NCI-H2107 (cell line): ENCODE measurements at places on chromosomes 12 and 14.
A peak's percentile ranks its signal among the peaks of the same experiment; 100 is the strongest.

- no peak for DNase-seq
Measured at GRCh38 chr12:58925111-58925611, 4.9 kb upstream of the LRIG3 start.

- no peak for DNase-seq
Measured at GRCh38 chr14:47961634-47962033, 286.2 kb upstream of the MDGA2 start.

DNA sequence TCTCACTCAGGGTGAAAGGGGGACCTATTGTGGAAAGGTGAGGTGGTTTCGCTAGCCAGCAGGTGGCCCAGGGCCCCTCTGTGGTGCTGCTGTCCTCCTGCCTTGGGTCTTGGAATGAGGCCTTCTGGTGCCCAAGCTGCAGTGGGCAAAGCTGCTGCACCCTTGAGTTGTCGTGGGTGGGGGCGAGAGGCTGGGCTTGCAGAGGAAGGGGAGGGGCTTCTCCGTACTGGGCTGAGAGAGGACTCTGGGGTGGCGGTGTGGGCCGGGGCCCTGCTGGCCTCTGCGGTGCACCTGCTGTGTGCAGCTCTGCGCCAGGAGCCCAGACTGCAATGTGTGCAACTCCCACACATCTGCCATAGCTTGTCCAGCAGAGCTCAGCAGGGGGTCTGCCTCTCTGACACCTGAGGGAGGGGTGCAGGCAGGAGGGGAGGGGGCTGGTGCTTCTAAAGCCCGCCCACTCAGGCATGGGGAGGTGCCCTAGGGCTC, 145.8 kb downstream of the KIF26A start:
- no peak for DNase-seq

DNA sequence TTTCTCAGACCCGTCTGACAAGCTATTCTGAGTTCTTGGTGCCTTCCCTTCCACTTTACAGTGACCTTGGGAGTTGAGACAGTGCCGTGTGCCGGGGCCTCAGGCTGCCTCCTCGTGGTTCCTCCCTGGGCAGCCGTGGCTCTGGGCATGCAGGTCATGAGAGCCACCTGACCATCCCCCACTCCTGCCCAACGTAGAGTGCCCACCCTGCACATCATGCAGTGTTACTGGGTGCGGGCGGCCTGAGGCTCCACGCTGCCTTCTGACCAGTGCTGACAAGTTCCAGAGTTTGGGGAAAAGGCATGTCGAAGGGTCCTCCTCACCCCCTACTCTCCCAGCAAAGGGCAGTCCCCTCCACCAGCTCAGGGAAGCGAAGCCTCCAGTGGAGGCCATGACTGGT, 190.5 kb downstream of the TSPAN9 start:
- no peak for DNase-seq

DNA sequence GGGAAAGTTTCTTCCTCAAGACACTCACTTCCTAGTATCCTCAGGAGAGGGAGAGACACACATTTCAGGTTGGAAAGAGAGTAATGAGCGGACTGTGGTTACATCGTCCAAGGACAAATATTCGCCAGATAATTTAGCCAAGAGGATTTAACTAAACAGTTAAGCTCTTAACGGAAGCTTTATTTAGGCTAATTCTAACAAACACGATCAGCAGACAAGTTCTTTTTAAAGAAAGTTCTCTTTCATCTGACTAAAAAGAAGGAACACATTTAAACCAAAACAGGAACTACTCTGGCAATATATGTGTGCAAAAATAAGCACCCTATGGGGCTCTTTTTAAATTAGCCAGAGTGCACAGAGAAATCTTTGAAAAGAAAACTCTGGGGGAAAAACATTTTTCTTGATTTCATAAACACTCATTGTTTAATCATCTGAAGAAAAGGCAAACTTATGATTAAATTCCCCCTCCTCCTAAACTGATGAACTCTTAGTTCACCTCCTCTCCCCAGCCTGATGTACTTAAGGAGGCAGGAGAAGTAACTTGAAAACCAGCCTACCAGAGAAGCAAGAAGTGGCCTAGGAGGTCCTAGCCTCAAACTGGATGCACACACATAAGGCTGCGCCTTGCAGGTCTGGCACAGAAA, 13.3 kb upstream of the BTG1 start:
- no peak for DNase-seq

GRCh38 chr12:27076928-27077327, 5.5 kb downstream of the C12orf71 start:
- DNase-seq, result no peak

DNA sequence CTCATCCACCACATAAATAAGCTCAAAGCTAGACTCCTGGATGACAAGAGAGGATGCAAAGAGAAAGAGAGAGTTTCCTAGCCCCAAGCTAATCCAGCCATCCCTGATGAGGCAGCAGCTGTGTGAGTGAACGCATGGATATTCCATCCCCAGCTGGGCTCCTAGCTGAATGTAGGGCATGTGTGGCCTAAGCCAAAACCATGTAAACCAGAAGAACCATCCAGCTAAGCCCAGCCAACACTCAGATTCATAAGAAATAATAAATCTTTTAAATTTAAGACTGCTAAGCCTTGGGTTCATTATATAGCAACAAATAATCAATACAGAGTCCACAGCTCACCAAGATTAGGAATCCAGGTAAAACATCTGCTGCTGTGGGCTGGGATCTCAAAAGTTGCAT, 94.3 kb downstream of the TNFAIP2 start:
- no peak for DNase-seq

- DNase-seq, result no peak
Measured at GRCh38 chr14:29030970-29031369, 264.4 kb downstream of the FOXG1 start.

DNA sequence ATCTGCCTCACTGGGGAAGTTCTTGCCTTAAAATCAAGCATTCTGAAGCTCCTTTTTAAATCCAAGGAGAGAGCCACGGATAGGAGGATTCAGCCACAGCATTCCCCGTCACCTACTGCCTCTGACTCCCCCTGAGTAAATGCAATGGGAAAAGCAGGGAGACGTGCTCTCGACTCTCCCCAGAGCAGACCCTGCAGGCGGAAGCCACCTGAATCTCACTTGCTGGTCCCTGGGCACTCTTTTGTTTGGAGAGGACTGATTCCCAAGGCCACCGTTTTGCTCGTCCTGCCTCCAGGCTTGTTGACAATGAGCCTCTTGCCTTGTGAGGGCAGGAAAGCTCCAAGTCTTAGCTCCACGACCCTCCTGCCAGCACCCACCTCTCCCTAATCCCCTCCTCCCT, 204.5 kb downstream of the SLC15A4 start:
- no peak for DNase-seq

- peak; percentile 87 for DNase-seq
Measured at GRCh38 chr14:99821519-99822508, 28.6 kb downstream of the EML1 start.

DNA sequence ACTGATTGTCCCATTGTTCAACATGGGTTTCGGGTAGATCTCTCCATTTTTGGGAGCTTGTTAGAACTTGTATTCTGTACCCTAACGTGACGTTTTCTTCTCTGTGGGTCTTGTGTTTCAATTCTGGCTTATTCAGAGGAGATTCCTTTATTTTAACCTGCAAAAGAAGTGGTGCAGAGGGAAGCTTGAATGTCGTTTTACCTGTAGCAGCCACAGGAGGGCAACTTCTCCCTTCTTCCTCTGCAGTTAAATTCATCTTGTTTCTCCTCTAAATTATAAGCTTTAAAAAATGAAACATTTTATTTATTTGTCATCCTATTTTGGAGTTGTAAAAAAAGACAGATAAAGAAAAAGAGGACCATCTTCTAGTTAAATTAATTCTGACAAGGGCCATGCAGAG, 13.7 kb upstream of the CLEC4D start:
- DNase-seq, result no peak

DNA sequence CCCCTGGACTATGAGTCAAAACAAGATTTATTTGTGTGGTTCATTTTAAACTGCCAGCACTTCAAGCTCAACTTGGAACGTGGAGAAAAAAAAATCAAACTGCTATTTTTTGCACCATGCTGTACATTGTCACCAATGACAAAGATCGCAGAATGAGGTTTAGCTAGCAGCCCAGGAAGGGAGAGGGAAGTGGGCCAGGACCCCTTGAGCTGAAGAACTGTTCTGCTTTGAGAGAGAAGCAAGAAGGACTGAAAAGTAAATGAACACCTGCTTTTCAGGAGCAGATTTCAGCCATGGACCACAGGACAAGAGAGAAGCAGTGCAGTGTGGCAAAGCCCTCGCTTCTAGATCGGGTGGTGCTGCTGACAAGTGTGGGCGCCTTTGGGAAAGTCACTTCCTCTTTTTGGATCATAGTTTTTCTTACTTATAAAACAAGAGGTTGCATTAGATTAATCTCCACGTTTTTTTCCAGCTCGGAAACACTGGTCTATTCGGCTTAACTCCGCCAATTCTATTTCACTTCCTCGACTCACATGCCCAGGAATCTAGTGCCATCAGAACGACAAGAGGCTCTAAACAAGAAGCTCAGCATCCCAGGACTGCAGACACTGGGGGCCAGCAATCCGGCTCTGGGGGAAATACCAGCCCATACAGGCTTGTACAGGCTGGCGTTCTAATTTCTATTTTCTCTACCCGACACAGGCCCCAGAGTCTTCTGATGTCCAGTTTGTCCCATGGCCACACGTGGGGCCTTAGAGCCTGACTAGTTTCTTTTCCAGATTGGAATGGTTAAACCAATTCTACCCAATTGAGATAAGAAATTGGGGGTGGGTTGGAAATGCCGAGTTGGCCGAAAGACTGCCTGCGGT, 129.9 kb downstream of the CRACR2A start:
- no peak for DNase-seq

- no peak for DNase-seq
Measured at GRCh38 chr12:109447482-109447881, 29.6 kb downstream of the KCTD10 start.

DNA sequence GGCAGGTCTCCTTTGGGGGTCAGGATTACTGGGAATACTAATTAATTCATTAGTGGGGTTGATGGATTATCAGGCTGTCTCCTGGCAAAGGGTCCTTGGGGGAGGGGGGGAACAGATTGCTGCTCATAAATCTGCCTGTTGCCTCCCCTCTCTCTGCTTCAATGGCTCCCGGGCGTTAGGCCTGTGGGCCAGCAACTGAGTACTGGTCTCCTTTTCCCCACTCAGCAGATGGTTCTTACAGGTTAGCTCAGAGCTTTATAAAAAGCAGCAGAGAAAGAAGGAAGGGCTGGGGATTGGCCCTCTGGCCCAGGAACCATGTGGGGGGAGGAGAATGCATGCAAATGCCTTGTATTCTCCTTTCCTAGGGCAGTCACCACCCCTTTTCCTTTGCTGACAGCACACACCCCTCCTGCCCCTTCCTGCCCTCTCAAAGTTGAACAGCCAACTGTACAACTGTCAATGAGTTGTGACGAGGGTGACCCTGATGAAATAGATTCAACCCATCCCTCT, 2.3 kb upstream of the NEUROD4 start:
- DNase-seq, result no peak

DNA sequence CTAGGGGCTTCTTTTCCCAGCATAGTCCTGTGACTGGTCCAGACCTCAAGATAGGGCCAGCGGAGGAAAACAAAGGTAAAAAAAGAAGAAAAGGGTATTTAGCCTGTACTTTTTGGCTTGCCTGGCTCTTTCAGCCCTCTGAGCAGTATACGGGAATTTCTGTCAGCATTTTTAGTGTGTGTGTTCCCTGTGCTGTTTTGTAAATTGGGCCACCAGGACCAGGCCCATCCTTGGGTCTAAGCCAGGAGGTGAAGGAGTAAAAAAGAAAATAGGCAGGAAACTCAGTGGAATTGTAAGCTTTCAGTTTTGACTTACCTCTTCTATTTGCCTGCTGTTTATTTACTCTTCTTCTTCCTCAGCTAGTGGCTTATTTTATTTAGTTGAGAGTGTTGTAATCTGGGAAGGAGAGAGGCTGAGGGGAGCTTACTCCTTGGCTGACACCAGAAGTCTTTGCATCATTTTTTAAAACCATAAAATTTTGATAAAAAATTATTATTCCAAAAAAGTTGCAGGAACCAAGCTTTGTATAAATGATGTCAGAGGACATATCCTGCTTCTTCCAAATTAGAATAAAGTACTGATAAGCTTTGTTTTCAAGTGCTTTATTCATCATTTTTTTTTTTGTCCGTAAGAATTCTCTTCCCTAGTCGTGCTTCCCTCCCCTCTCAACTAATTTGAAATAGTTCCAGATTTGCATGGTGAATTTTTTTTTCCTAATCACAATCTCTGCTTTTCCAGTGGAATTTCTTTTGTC, 63.7 kb downstream of the DIP2B start:
- no peak for DNase-seq

DNA sequence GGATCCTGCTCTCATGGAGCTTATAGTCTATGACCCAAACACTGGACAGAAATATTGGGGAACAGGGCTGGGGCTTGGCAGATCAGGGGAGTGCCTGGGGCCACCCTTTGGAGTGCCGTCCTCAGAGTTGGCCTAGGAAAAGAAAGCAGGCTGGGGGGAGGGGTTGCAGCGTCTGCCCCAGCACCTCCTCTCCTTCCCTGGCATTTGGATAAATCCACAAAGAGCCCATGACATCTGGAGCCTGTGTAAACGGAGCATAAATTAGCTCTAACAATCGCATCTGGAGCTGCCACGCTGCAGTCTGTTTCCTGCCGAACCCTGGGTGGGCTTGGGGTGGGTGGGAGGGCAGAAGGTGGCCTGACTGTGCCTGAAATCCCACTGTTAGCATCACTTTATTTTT, 63.8 kb downstream of the MVK start:
- no peak for DNase-seq
